Stimulated activated CD4-positive, alpha-beta T cell treated with anti-CD3 and anti-CD28 coated beads, TNF-alpha, amount 100 ng/mL, for 24 hours (primary cell): ENCODE measurements at places on chromosomes 1 and 21.

DNA sequence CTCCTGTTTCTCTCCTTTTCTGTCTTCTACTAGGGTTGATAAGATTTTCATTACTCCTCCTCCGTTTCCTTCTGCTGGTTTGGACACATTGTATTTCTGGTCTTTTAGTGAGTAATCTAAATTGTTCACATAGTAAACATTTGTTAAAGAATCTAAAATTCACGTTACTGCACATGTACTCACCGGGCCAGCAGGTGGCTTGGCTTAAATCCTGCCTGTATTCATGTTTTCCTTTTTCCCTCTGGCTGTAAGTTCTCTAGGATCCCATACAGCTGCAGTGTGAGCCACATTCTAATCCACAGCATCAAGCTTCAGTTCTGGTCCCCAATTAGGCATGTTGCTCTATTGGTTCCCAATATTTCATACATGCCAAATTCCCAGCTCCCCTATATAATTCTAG is 958.3 kb downstream of the ADGRL2 start:
- no peak for DNase-seq

DNA sequence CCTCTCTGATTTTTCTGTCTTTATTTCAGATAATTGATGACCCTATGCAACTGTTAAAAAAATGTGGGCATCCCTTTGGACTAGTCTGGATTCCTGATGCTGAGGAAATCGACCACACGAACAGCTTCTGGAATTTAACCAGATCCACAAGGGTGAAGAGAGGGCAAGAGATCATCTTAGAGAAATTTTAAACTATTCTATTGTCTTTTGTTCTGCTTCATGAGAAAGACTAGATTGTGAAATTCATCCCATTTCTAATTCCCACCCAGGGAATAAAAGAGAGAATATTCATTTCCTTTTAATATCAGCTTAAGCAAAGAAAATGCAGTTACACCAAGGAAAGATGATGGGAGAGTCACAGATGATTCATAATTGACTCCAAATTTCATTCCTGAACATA is 71.8 kb downstream of the DUSP10 start:
- DNase-seq, result no peak

- DNase-seq, result no peak
Measured at GRCh38 chr21:41707960-41708330, 58.9 kb downstream of the RIPK4 start.

GRCh38 chr1:3767328-3767925 is 5.1 kb upstream of the SMIM1 start:
- no peak for DNase-seq

DNA sequence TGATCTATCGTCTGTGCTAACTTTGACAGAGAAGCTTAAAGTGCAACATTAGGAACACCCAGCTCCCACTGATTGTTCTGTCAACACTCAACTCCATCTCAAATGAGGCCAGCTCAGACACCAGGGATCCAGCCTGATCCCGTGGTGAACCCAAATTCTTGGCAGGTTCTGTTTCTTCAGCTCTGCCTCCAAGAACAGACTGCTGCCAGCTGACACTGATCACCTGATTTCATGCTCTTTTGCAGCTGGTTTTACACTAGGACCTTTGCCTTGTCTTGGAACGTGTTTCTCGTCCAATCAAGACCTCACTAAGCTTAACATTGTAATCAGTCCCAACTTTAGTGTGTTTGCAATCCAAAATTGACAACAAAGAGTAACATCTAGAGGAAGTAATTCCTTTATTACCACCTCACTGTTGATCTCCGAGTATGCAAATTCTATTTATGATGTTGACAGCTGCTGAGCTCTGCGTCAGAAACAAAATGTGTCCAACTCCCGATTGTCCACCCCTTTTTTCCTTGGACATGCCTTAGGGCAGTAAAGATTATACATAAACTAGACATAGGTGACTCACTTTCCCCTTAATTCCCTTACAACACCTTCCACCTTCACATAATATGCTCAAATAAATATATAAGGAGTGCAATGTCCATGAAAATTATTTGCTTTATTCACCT is 1.6 kb upstream of the HYI start:
- no peak for DNase-seq

DNA sequence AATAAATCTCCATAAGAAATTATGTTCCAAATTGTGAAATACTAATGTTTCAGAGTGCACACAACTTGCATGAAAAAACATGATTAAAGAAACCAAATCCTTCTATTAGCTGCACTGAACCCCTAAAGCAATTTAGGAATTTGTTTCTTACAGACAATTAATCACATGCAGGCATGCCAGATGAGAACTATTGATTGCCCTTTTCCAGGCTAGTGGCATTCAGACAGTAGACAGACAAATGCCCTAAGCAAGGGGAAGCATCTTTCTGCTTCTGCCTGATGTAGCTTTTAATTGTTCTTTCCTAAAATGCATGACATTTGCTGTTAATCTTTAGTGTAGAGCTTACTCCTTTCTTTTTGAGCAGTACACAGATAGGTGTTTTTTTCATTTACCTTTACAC is 229.5 kb downstream of the DPYD start:
- no peak for DNase-seq

GRCh38 chr1:165612062-165612461 is 19.0 kb upstream of the MGST3 start:
- no peak for DNase-seq

DNA sequence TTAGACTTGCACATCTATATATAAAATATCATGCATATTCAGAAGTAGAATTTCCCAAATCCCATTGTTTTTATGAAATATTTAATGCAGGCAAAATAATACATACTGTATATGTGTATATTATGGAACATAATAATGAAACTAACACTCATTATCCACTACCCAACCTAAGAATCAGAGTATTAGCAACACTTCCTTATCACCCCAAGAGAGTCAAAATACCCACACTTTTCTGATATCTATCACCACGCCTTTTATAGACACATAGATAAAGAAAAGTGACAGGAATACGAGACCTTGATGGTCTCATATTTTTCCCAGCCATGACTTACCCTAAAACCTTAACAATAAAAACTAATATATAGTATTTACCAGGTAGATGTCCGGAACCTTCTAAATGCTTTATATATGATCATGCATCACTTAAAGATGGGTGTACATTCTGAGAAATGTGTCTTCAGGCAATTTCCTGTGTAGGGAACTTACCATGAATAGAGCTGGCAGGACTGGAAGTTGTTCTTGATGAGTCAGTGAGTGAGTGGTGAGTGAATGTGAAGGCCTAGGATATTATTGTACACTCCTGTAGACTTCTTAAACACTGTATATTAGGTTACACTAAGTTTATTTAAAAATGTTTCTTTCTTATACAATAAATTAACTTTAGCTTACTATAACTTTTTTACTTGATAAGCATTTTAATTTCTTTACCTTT is 45.5 kb downstream of the TNFSF4 start:
- no peak for DNase-seq

- DNase-seq, result no peak
Measured at GRCh38 chr1:17713993-17714392, 41.1 kb upstream of the ACTL8 start.

DNA sequence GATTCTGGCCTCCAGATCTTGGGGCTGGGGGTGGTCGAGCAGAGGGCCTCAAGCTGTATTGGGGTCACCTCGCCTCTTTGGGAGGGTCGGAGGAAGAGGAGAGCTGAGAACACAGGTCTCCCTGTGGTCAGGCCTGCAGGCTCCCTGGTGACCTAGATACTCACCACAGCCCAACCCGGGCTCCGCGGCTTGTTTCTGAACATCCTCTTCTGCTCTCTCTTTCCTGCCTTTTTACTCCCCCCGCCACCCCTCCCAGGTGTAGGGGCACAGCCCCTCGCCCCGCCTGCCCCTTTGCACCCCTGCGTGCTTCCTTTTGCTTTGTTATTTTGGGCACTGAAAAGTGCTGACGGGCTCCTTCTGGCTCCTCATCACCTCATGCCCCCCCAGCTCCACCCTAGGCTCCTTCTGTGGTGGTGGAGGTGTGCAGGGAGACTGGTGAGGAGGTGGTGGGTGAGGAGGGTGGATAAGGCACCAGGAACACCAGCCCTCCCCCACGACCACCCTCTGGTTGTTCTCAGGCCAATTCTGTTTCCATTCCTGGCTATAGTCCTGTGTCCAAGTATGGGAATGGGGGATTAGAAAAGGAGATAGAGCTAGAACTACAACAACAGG is 10.6 kb upstream of the LINGO4 start:
- DNase-seq, result no peak

GRCh38 chr1:31943546-31944184 is 5.5 kb upstream of the PTP4A2 start:
- DNase-seq, result no peak

GRCh38 chr1:22494943-22495579 is 43.4 kb downstream of the ZBTB40 start:
- no peak for DNase-seq

GRCh38 chr1:178072326-178072725 is 21.6 kb upstream of the RASAL2 start:
- DNase-seq, result no peak

DNA sequence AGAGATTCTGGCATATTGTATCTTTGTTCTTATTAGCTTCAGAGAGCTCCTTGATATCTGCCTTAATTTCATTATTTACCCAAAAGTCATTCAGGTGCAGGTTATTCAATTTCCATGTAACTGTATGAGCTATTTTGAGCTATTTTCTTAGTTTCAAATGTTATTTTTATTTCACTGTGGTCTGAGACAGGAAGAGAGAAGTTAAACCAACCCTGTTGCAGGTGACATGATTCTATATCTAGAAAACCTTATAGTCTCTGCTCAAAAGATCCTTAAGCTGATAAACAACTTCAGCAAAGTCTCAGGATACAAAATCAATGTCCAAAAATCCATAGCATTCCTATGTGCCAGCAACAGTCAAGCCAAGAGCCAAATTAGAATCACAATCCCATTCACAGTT is 1644.0 kb upstream of the B3GALT2 start:
- DNase-seq, result no peak

DNA sequence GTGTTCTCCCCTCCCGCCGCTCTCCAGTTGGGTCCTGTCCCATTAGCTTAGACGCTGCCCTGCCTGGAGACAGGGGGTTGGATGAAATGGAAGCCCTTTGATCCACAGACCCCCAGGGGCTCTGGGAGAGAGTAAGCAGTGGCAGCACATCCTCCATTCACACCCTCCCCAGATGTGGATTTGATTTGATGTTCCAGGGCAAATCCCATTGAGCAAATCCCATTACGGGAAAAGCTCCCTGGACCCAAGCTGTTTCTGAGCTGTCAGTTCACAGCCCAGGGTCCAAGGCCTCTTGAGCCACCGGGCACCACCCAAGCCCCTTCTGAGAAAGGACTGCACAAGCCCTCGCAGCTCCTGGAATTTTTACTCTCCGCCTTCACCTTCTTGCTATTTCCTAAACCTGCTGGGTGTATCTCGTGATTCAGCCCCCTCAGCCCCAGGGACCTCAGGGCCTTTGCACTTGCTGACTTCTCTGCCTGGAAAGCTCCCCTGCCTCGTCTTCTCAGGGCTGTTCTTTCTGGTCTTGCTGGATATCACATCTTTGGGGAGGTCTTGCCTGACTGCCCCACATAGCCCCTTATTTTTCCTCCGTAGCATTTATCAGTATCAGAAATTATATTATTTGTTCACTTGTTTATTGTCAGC is 101.1 kb downstream of the PAX7 start:
- no peak for DNase-seq

DNA sequence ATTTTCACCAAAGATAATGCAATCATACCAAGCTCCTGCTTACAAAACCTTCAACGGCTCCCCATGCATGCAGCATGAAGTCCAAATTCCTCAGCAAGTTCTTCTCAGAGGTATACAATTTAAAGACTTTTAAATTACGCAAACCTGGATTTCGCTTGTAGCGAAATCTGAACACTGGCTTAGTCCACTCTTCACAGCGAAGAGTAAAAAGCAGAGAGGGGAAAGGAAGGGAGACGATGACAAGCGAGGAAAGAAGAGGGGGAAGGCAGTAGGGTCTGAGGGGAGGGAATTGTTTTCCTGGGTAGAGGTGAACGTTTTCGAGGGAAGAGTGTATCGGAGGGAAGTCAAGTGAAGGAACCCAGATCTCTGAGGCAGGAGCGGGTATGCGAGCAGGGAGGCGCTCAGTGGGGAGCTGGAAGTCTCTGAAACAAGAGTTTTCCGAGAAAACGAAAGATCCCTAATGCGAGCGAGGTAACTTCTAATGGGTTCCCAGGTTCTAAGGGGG is 790 bp downstream of the TESK2 start:
- no peak for DNase-seq

GRCh38 chr1:70760154-70760553 is 287.5 kb downstream of the PTGER3 start:
- no peak for DNase-seq

GRCh38 chr1:187577610-187578009 is 748.9 kb downstream of the PLA2G4A start:
- no peak for DNase-seq

- DNase-seq, result no peak
Measured at GRCh38 chr1:41294216-41294615, 52.1 kb upstream of the SCMH1 start.

GRCh38 chr21:41280115-41280919 is 36.3 kb upstream of the FAM3B start:
- no peak for DNase-seq

DNA sequence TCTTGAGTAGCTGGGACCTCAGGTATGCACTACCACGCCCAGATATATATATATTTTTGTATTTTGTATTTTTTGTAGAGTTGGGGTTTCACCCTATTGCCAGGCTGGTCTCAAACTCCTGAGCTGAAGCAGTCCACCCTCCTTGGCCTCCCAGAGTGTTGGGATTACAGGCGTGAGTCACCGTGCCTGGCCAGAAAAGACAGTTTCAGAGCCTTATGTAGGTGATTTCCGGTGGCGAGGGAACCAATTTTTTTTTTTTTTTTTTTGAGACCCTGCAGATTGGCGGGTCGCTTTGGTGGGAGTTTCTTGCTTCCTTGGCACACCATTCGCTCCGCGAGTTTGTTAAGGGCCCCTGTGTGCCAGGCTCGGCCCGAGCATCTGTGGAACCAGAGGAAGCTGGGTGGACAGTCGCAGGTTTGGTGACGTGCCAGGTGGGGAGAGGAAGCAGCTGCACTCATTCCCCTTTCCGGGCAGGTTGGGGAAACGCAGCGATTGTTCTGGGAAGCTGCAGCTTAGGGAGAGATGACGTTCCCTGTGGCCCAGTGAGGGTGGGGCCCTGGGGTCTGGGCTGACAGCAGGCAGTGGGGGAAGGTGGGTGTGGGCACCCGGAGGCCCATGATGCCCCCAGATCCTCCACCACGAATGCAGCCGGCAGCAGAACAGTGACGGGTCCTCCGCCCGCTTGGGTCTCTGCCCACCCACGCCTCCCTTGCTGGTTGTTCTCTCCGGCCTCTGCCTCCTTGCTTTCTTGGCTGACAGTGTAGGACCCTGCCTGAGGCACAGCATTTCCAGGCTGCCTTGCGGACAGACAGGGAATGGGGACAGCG is 25.1 kb downstream of the SPSB1 start:
- DNase-seq, result no peak

- DNase-seq, result no peak
Measured at GRCh38 chr1:174276087-174276486, 116.8 kb downstream of the RABGAP1L start.

GRCh38 chr1:177984136-177984525 is 14.3 kb upstream of the SEC16B start:
- DNase-seq, result no peak
